NCI-H526 treated with DMSO at 0.1 percent for 48 hours (cell line): ENCODE measurements at places on chromosomes 2 and 18.

DNA sequence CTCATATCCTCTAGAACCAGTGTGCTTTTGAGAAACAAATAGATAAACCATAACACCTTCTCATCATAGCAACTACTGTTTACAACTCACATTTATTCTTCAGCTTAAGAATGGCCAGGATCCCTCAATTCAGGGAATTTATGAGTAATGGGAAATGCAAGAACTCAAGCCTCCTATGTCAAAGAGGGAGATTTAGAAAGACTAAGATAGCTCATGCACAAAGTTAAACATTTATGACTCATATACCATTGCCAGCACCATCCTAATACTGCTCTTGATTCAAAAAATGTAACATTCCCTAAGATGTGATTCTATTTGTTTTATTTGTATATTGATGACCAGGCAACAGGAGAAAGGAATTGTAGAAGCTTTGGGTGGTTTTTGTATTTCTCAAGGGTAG lies 172.8 kb downstream of the CYP26B1 start:
- no peak for DNase-seq

DNA sequence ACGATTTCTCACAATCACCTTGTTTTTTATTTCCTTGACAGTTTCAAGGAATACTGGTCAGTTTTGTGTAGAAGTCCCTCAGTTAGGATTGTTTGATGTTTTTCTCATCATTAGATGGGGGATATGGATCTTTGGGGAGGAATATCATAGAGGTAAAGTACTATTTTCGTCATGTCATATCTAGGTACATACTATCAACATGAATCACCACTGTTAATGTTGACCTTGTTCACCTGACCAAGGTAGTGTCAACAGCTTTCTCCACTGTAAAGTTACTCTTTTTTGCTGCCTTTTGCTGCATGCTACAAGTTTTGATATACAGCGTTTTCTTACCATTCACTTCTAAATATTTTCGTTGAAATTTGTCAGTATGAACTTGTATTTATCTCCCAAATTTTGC lies 32.7 kb downstream of the NLRC4 start:
- no peak for DNase-seq

DNA sequence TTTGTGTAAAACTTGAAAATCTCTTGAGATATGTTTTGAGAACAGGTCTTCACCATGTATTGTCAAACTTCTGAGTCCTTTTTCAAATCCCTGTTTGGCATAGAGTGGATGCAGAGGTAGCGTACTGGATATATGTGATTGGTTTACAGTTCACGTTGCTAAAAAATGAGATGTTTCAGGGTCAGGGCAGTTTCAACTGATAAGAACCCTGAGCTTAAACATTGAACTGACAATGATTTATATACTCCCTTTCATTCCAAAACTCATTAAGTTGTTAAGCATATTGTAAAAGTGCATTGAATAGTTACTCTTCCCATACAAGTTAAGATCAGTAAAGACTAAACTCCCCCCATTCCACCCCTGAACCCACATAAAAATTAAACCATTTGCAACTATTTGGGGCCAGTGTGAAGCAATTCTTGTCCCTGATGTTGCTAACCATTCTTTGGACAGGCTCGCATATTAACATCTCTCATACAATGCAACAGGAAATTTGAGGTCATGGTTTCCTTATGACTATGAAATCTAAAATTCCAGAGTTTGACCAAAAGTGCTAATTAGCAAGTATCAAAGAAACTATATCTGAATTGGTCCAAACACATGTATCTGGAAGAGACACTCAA lies 470.9 kb upstream of the ACVR2A start:
- DNase-seq, result no peak

DNA sequence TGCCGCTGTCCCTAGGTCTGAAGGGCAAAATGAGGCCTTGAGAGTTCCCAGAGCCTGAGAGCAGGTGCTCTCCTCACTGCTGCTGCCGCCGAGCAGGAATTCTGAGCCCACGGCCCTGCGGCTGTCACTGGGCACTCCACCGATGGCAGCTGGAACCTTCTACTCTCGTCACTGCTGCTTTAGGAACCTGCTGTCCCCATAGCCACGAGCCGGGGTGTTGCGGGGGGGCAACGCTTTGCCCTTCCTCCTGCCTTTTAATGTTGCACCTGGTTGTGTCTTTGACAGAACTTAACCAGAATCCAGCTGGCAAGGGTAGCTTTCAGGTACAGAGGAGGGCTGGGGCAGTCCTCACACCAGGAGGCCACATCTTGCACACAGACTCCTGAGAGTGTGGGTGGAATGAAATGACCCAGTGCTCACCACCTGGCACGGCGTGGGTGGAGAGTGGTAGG lies 32.3 kb downstream of the NCK2 start:
- DNase-seq, result no peak

GRCh38 chr18:63299837-63300745 lies 19.5 kb downstream of the BCL2 start:
- DNase-seq, result no peak

DNA sequence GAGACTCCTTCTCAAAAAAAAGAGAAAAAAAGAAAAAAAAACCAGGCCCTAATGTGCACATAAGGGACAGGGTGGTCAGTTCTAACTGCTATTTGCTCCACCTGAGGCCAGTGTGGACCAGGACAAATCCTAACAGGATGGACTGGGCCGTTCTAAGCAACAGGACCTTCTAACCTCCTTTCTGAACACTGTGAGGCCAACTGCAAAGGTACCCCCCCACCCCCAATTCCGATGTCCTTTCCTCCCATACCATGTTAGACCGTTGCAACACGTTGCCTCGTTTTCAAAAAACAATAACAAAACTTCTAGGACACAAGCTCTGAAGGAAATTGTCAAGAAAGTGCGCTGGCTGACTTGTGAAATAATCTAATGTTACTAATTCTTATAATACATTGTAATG lies 1.2 kb downstream of the THAP4 start:
- no peak for DNase-seq

DNA sequence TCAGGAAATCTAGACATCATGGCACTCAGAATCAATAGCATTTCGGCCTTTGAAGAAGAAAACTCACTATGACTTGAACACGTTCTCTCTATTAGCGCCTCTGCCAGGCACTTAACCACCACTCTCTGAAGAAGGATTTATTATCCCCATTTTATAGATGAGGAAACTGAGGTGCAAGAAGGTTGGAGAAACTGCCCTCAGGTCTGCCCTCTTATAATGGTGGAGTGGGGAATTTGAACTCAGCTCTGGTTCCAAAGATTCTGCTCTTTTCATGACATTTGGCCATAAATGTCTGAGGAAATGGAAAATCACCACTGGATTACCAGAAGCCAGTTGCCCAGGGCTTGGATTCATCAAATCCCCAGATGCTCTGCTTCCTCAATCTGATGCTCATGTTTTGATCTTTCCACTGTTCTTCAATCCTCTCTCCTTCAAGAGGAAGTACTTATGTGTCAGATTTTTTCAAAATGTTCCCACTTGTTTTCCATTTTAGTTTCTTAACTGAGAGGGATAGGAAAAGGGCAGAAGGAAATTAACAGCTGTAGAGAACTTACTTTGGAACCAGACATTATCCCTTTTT lies 68.1 kb downstream of the ANTXR1 start:
- DNase-seq, result no peak

DNA sequence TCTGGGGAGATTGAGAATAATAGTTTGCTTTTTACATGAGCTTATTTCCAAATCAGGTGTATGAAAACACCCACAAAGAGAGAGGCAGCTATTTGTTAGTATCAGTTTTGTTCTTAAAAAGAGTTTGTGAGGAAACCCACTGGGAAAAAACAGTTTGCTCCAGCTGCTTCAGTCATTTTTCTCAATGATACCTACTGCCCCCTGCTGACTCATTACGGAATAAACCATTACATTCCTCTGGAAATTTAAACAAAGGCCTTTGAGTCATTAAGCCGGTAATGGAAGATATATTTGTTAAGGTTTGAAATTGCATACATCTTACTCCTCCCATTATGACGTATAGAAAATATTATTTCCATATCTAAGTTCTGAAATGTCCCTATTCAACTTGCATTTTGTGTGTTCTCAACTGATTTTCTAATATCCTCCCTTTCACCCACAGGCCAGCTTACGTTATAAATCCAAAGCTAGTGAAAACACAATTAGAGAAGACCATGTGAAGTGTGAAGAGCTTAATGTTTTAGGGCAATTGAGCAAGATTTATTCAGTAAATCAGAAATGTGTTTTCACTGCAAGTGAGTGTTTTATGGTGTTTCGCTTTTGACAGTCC lies 761.6 kb downstream of the DSC3 start:
- DNase-seq, result no peak

GRCh38 chr18:48106976-48107781 lies 176.7 kb upstream of the SMAD2 start:
- no peak for DNase-seq

- DNase-seq, result no peak
Observed at GRCh38 chr2:8643250-8643995, 38.4 kb upstream of the ID2 start.
